AG04450 (cell line): ENCODE measurements at places on chromosomes 11 and 22. TPM values are rescaled to one million over a fixed set of nuclear protein-coding genes. Genes with fewer than 3 reads are reported as not detected.

SCN3B gene
- polyA plus RNA-seq = 0.09 and 0.17 TPM in 2 replicates

EPS8L2 gene
- polyA plus RNA-seq = 11.0 and 17.0 TPM in 2 replicates

CATSPER1 gene
- polyA plus RNA-seq = 0.25 and 0.40 TPM in 2 replicates

SNX32 gene
- polyA plus RNA-seq = 0.30 and 0.57 TPM in 2 replicates

GRCh38 chr22:25714070-25714469 lies 27.9 kb upstream of the MYO18B start:
- no peak for DNase-seq

GRCh38 chr11:34502949-34503348 lies 10.6 kb downstream of the ELF5 start:
- DNase-seq = no peak

- no peak for DNase-seq
These were observed 12.6 kb downstream of the SULT4A1 start for GRCh38 chr22:43849731-43850130.
